Articular chondrocyte of knee joint (primary cell): ENCODE measurements at places on chromosomes 1 and 21. TPM values are rescaled to one million over a fixed set of nuclear protein-coding genes. Genes with fewer than 3 reads are reported as not detected.

The FAM72D gene
- total RNA-seq = 0.65 and 0.78 TPM in 2 replicates

The PLPPR4 gene
- 0.39 and 0.54 TPM in 2 replicates for total RNA-seq

The KCNJ6 gene
- total RNA-seq = 0.78 and 1.3 TPM in 2 replicates

The DEPDC1 gene
- total RNA-seq = 8.5 and 21.9 TPM in 2 replicates
